ENCODE measurements at places on chromosomes 1 and 21. TPM values are rescaled to one million over a fixed set of nuclear protein-coding genes. Genes with fewer than 3 reads are reported as not detected.

PGBD5 gene
- total RNA-seq = 0.14 TPM

CAPN8 gene
- 1.1 TPM for total RNA-seq

CD247 gene
- not detected for total RNA-seq

ST6GALNAC5 gene
- 24.8 TPM for total RNA-seq

All from foreskin keratinocyte (primary cell).